Natural killer cell treated with Interleukin-12 subunit alpha and Interleukin-12 subunit beta and Interleukin-15 and Interleukin-18, amount 100 ng/mL, for 72 hours (primary cell): ENCODE measurements at places on chromosomes 6 and 20.

DNA sequence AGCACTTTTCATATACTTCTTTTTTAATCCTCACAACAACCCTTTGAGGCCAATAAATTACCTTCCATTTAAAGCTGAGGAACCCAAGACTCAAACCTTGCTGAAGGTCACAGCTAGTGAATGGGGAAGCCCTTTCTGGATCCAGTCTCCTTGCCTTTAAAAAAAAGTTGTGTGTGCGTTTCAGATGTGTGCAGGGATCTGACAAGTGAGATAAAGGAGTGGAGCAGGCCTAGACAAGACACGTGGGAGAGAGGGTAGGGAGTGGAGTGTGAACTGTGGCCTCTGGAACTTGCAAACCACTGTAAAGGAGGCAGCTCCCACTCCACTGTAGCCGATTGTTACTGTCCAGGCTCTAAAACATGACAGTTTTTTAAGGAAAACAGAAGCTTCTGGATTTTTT lies 1.9 kb downstream of the KLHL32 start:
- no peak for DNase-seq

DNA sequence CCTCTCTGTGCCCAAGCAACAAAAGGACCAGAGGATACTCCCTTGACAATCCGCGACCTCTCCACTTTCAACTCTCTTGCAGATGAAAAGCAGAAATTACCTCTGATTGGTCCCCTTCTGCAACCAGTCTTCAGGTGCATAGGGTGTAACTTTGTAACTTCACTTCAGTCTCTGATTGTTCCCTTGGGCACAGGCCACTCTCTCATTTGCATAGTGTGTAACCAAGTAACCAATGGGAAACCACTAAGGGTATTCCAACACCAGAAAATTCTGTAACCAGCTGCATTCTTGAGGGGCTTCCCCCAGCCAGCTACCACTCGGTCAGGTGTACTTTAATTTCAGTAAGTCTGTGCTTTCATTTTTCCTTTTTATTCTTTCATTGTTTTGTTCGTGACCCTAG lies 4.4 kb upstream of the RAET1L start:
- DNase-seq, result no peak

DNA sequence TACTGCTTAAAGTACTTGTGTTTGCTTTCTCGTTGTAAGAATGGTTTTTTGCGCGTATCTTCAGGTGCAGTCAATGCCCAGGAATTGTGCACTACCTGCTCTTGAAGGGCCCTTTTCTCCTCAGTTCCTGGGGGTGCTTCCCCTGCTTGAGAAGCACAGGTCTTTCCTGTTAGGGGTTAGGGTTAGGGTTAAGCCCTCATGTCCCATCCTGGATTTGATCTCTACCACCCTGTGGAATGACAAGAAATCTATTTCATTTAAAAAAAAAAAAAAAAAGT lies 39.6 kb upstream of the TBXT start:
- DNase-seq, result no peak

DNA sequence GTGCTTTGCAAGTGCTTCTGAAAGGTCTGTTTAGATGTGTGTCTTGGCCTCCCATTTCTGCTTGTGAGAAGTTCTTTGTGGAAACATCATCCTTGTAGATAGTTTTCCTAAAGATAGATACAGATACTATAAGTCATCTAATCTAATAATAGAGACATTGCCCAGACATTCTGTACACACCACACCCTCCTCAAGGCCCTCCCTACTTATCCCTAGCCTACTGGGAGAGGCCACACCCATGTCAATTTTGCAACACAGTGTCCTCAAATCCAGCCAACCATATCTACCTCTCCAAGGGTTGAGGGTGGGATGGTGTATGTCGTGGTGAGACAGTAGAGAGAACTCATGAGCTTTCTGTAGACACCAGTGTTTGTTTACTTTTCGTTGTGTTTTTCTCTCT lies 6.2 kb downstream of the KDM1B start:
- no peak for DNase-seq

DNA sequence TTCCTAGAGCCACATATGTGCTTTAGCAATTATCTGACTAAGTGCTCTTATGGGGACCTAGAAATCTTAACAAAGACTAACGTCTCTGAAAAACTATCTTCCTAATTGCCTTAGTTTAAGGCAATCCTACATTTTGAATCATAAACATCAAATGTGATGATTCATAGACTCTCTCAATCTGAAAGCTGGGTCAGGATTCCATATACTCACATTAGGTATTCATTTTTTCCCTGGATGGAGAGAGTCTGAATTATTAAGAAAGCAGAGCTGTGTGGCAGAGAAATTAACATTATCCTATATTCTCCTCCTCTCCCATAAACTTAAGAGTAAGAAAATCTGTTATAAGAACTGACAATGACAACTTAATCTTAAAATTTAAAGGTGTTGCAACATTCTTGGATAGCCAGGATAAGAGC lies 1.6 kb upstream of the PRL start:
- no peak for DNase-seq

DNA sequence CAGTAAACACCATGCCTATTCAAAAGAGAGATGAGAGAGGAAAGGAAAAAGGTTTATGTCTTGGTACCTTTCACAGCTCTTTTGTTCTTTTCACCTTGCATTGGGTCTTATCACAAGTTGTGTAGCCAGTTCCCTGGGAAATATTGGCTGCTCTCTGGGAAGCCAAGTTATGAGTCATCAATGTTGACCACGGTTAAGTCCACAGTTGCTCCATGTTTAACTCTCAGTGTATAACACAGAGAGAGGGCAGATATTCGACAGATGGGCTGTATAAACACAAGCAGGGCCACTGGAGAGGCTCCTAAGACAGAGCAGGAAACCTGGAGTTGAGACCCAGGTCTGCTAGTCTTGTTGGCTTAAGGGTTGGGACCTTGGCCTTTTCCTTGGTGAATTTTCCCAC lies 718.6 kb downstream of the QKI start:
- no peak for DNase-seq

GRCh38 chr6:44539701-44540355 lies 152.3 kb downstream of the CDC5L start:
- no peak for DNase-seq

DNA sequence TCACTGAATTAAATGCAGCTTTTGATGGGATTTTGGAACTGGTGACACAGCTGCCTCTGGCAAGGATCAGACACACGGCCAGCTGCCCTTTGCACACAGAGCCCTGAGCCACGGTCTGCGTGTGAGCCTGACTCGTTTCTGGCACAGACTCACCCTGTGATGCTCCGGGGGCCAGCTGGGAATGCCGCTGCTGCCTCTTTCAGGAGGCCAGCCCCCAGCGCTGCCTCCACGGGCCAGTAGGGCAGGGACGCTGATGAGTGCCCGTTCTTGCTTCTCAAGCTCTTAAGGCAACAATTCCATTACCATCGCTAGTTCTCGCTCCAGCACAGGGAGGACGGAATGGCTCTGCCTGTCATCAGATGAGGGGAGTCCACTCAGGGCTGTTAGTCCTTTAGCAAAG lies 61.6 kb downstream of the IRF4 start:
- DNase-seq, result no peak

DNA sequence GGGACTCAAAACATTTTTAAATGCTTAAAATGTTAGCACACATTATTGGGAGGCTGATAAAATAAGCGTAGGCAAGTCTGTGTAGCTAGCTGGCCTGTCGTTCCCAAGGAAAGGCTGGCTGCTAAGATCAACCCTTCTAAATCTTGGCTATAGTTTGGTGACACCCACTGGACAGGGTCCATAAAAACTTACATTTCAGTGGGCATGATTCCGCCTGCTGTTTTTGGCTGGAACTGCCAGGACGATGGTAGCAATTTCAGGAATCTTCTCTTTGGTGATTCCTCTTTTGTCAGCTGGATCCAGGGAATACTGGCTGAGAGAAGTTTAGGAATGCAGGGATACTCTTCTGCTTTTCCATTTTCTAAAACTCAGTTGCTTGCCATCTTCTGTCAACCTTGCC lies 162.2 kb downstream of the NKAIN2 start:
- no peak for DNase-seq

DNA sequence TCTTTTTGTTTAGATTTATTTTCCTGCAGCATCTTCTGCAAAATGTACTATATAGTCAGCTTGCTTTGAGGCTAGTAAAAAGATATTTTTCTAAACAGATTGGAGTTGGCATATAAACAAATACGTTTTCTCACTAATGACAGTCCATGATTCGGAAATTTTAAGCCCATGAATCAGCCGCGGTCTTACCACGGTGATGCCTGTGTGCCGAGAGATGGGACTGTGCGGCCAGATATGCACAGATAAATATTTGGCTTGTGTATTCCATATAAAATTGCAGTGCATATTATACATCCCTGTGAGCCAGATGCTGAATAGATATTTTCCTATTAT lies 3.2 kb downstream of the FOXC1 start:
- no peak for DNase-seq

DNA sequence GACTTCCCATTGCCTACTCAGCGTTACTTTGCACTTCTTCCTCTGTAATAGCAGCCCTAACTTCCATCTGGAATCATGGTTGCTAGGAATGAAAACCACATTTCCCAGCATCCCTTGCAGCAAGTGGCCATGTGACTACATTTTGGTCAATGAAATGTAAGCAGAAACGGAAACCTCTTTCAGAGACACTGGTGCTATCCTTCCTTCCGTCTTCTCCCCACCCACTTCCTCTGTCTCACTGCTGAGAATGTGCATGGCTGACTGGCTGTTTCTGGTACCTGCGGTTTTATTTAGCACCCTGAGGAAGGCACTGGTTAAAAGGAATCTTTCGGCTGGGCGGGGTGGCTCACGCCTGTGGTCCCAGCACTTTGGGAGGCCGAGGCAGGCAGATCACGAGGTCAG lies 107.4 kb downstream of the SCML4 start:
- DNase-seq, result peak; percentile 88

DNA sequence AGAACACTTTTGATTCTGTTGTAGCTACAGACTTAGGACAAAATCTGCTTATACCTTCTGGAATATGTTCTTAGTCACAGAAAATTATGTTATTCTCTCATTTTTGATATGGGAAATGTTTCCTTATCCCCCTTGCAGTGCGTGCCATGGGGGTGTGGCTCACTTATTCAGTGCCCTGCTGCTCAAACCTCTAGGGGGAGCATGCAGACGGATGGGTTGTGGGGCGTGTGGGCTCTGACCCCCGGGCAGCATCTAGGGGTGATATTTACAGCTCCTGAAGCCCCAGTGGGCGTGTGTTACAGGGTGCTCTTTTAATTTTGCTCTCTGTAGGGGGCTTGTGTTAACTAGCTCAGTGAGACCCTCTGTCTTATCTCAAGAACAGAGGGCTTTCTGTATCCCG lies 61.3 kb upstream of the FERMT1 start:
- no peak for DNase-seq

DNA sequence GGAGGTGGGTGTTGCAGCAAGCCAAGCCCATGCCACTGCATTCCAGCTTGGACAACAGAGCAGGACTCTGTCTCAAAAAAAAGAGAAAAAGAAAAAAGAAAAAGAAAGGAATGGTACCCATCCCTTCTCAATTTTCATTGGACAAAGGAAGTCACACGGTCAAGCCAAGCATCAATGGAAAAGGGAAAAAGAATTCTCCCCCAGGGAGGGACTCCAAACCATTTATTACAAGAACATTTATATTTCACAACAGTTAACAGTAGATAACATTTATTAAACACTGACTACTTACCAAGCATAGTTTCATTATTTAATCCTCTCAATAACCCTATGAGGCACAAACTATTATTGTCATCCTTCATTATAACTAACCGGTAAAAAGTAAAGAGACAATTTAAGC lies 6.6 kb upstream of the KIF13A start:
- no peak for DNase-seq

- DNase-seq, result no peak
Observed at GRCh38 chr6:148857798-148858390, 111.1 kb downstream of the UST start.

- DNase-seq, result no peak
Observed at GRCh38 chr6:113397236-113397635, 459.9 kb upstream of the MARCKS start.

- DNase-seq, result no peak
Observed at GRCh38 chr6:53441035-53441493, 92.3 kb upstream of the ELOVL5 start.

DNA sequence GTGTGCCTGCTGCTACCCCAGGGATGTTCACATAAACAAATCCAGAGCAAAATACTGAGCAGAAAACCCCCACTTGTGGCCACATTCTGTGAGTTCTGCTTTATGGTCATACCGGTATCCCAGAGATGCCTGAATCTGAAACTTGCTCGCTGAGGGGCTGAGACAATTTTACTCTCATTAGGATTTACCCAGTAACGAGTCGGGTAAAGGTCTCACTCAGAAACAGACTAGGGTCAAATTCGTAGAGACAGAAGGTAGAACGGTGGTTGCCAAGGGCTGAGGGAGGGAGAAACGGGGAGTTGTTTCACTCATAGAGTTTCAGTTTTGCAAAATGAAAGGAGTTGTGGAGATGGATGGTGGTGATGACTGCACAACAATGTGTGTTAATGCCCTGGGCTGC lies 45.4 kb upstream of the NKX2-2 start:
- DNase-seq, result no peak

- DNase-seq, result no peak
Observed at GRCh38 chr6:96760153-96760687, 77.1 kb downstream of the GPR63 start.

GRCh38 chr20:57391439-57392301 lies 474 bp downstream of the RBM38 start:
- DNase-seq, result no peak

DNA sequence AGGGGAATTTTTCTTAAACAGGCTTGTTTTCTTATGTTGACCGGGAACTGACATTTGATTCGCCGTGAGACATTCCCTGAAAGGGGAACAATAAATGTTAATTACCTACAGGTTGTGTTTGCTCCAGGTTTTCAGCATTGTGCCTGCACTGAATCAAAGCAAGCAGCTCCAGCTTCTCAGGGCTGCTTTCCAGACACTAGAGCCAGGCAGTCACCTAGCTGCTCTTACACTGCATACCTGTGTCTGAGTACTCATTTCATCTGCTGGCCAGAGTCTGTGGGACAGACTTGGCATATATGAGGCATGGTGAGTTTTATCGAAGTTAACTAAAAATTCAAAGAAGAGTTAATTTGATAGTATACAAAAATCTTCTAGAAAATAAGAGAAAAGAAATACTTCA lies 951.8 kb upstream of the MAP3K7 start:
- no peak for DNase-seq

GRCh38 chr6:136592930-136593673 lies 42.9 kb upstream of the MAP7 start:
- DNase-seq, result peak; percentile 69

DNA sequence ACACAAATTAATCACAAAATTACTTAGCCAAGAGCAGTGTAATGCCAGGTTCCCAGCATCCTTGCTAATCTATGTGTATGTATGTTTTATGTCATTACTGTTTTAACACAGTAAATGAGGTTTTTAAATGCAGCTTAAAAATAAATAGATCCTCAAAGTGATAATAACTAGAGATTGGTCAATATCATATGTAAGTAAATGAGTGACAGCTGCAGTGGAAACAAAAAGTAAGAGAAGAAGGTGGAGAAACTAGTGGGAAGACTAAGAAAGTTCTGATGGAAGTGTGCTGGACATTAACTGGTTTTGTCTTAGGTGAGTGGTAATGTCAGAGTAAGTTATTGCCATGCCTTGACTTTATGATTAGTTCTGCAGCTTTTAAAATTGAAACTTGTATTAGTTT lies 1.9 kb upstream of the GJB7 start:
- DNase-seq, result no peak

GRCh38 chr6:16184129-16184528 lies 54.3 kb upstream of the GMPR start:
- DNase-seq, result no peak
